ENCODE measurements at places on chromosomes 7 and 10.

GRCh38 chr7:1915956-1916600, 246.0 kb downstream of the ELFN1 start:
- DNase-seq: no peak

DNA sequence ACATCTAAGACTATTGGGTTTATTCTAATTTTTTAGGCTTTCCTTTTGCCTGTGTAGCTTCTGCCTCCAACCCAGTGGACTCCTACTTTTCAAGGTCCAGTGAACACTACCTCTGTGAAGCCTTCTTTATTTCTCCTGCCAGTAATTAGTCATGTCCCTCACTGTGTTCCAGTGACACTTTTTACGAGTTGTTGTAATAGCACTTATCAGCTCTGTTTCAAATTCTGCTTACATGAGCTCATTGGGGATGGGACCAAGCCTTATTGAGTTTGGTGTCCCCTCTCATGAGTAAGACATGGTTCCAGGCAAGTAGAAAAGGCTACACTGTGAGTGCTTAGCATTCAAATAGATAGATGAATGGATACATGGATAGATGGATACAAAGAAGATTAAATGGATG, 184.6 kb downstream of the HIBADH start:
- no peak for DNase-seq

DNA sequence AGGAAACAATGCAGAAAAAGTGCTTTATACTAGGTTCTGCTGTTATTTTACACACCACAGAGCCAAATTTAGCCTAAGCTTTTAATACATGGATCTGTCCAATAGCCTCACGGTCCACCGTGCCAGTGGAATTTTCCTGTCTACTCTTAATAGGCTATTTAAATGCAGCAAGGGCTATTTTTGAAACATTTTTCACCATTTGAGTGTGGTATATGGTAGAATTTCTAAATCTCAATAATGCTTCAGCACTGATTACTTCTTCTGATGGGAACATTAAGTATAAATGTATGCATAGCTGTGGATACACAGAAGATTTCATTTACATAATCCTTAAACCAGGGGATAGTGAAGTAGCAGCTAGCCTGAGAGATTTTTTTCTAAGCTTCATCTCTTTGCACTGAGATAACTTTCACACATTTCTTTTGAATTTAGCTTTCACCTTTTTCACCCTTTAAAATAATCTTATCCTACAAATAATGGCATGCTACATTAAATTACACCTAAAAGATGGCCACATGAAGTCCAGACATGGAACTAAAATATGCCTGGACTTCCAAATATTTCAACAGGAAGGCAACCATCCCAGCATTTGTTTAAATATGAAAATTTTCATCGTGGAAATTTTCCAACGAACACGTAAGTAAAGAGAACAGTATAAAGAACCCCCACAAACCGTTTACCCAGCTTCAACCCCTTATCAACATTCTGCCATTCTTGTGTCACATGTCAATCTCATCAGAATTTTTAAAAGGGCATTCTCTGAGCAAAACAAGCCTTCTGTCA, 45.4 kb downstream of the AMPH start:
- DNase-seq: no peak

- no peak for DNase-seq
Measured at GRCh38 chr10:111873041-111873440, 310.5 kb downstream of the GPAM start.

DNA sequence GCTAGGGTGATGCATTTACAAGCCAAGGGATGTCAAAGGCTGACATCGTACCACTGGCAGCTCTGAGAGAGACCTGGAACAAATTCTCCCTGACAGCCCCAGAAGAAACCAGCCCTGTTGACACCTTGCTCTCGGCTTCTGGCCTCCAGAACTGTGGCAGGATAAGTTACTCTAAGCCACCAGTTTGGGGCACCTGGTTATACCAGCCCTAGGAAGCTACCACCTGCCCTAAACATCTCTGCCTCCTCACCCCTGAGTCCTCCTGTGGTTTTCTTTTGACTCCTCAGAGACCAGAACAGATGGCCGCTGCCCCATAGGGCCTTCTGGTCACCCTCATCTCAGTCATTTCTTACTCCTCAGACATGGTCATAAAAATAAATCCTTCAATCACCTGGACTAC, 107.4 kb downstream of the CPXM2 start:
- no peak for DNase-seq

DNA sequence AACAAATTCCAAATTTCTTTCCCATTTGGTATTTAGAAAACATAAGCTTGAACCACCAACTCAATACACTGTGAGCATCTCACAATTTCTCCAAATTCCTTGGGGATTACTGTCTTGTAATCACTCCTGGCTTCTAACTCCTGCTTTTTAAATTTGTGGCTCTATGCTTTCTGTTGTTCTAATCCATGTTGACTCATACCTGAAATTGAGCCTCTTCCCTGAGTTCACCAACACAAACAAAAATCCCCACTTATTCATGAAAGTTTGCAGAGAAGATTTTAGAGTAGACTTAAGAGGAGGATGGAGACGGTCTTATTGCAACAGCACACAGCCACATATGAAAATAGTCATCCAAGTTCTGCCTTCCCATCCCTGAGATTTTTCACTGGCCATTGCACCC, 252.5 kb downstream of the PTEN start:
- DNase-seq: no peak

- no peak for DNase-seq
Measured at GRCh38 chr10:68208424-68209042, 23.4 kb downstream of the ATOH7 start.

DNA sequence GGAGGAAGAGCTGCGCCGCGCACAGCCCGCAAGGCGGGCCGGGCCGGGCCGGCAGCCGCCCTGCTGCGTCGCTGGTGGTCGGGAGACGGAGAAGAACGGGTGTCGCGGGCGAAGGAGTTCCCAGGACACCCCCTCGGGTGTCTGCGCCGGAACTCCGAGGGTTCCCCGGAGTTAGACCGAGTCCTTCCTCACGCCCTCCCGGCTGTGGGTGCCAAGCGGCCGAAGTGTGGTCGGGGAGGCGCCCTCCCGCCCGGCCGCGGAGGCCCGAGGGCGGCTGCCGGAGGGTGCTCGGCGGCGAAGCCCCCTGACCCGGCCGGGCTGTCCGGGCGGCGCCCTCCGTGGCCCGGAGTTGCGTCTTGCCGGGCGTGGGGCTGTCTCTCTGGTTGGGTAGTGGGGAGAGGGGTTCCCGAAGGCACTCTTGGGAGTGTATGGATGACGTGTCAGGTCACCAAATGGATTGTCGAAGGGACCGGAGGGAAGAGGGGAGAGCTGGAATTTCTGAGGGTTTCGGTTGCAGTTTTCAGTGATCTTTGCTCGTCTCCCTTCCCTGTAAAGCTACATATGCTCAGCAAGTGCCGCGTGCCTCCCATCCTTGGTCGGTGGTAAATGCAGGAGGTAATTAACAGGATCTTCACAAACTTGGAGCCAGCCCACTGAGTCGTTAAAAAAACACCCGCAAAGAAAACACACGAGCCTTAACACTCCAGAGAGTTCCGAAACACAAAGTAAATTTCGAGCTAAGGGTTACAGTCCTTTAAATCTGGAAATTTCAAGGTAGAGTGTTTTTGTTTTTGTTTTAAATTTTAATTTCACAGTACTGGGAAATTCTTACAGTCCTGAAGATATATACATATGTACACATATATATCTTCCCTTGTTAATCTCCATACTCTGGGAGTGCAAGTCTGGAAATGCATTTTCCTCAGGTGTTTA, 871 bp downstream of the ST7 start:
- DNase-seq: peak; percentile 64

DNA sequence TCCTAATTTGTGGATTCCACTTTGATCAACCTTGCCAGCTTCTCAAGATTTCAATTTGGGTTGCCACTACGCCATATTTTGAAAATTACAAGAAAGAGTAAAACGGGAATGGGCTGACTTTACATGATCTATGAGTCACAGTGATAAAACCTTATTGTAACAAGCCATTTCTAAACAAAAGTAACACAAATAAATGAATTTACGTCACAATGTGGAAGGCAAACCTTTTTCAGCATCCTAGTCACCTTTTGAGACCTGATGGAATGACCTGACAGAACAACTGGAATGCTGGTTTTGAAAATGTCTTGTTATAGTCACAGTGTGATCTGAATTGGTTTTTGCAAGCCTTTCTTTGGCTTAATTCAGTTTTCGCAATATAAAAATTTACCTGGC, 85.9 kb downstream of the CDK6 start:
- no peak for DNase-seq

DNA sequence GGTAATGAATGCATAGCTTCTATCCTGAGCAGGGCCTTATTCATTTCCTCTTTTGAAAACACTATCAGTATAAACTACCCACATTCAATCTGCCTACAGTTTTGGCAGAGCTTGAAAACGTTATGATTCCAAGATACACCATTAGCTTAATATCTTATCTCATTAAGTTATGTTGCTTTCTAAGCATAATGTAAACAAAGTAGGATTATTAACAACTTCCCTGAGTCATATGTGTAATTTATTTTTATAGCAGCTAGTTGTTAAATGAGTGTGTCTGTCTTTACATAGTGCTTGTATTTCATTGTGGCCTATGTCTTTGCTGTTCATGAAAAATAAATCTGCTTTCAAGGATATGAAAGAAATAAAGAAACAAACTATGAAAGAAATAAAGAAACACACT, 106.2 kb upstream of the DLX6 start:
- no peak for DNase-seq

DNA sequence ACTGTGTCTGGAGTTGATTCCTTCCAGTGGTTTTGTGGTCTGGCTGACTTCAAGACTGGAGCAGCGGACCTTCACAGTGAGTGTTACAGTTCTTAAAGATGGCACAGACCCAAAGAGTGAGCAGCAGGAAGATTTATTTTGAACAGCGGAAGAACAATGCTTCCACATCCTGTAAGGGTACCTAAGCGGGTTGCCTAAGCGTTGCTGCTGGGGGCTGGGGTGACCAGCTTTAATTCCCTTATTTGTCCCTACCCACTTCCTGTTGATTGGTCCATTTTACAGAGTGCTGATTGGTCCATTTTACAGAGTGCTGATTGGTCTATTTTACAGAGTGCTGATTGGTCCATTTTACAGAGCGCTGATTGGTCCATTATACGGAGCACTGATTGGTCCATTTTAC, 13.2 kb downstream of the AKR1B15 start:
- no peak for DNase-seq

DNA sequence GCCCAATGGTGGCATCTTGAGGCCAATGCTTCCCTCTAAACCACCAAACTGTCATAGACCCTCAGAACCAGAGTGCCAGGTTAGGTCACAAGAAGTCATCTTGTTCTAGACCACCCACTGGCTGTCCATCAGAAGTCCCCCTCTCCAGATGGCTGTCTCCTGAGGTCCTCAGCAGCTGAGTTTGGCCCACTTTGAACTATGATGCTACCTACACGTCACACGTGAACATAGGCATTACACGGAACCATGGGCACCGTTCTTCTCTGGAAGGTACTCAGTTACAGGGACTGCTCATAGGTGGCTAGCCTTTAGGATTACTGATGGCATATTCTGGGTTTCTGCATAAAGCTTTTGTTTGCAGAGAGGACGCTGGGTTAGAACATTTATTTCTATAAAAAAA, 166.4 kb downstream of the ADAM12 start:
- DNase-seq: no peak

DNA sequence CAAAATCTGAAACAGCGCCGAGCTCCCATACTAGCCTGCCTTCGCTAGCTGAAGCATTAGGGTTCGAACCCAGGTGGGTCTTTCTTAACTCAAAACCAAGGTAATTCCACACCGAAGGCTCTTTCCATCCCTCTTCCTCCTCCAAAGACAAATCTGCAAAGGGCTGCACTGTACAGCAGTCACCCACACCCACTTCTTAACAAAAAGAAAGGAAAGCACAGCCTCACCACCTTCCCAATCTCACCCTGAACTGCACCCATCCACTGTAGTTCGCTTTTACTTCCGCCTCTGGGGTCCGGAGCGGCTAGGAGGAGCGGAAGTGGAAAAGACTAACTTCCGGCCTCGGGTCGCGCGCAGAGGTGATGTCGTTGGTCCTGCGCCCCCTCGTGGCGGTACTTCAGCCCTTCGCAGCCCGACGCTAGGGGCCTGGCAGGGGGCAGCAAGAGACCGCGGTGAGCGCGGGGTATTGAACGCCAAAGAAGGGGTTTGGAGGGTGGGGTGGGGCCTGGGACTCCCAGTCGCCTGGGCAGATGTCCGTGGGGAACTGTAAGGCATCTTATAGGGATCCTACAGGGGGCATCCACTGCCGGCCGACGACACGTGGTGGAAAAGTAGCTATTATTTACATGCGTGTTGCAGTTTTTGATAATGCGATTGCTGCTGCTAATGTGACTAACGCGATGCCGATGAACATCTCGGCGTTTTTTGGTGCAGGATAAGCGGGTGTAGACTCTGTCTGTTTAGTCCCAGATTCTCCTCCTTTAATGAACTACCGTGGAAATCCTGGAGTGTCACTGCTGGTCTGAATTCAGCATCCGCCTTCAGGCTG, at the start of gene MTERF1:
Gene MTERF1 (minus strand): TSS at position 290 of the 829 bp plus-strand sequence. CDS start 619 bp downstream, outside the sequence.
- DNase-seq: peak; percentile 98

GRCh38 chr10:101214446-101215396, 14.5 kb downstream of the LBX1 start:
- peak; percentile 66 for DNase-seq

DNA sequence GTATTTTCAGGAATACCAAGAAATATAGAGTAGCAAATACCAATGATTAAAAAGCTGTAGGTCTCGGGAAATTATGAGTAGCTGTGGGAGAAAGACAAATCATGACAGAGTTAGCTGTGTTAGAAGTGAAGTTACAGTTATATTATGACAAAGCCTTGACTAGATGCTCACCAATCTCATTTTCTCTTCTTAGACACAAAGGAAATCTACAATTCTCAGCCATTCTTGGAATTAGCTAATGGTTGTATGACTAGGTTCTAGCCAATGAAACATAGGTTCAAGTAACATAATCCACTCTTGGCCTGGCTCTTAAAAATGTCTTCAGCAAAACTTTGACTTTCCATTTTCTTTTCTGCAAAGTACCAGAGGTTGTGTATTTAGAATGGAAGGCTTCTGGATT, 228.8 kb upstream of the MTPN start:
- no peak for DNase-seq

DNA sequence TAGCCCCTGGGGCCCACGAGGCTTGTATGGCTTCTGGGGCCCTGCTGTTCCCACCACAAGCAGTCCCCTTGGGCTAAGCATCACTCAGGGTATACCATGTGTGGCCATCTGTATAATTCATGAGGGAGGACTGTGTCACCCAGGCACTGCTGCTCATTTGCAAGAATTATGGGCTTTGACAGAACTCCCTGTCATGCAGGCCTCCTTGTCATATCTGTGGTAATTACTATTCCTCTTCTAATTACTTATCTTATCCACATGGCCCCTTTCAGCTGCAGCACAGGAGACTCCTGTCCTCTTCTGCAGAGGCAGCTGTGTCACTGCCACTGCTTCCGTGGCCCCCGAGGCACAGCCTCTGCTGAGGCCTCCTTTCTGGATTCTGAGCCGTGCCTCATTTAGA, 46.3 kb downstream of the LRMDA start:
- DNase-seq: no peak

GRCh38 chr10:129090618-129091366, 376.2 kb upstream of the MGMT start:
- no peak for DNase-seq

DNA sequence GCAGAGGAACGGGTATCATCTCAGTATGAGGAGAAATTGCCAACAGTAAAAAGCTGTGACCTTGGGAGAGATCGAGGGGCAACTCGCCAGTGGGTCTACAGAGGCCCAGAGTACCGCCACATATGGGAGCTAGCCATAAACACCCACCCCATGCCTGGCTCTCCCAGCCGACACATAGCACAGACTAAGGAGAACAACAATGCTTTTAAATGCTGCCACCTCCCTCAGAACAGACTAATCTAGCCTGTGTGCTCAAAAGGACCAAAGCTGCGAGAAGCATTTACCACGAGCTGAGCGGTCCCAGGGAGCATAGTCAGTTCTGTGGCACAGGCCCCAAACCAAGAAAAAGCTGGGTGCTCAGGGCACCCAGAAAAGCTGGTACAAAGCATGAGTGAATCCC, 73.3 kb downstream of the LSM5 start:
- DNase-seq: no peak

All from K562 (cell line).